ENCODE measurements at places on chromosomes 5 and 9. TPM values are rescaled to one million over a fixed set of nuclear protein-coding genes. Genes with fewer than 3 reads are reported as not detected.

- DNase-seq = no peak
These were observed 90.3 kb downstream of the DIRAS2 start for GRCh38 chr9:90552317-90552716.

- peak; percentile 60 for DNase-seq
These were observed 25.2 kb downstream of the SLC28A3 start for GRCh38 chr9:84315278-84315877.

DNA sequence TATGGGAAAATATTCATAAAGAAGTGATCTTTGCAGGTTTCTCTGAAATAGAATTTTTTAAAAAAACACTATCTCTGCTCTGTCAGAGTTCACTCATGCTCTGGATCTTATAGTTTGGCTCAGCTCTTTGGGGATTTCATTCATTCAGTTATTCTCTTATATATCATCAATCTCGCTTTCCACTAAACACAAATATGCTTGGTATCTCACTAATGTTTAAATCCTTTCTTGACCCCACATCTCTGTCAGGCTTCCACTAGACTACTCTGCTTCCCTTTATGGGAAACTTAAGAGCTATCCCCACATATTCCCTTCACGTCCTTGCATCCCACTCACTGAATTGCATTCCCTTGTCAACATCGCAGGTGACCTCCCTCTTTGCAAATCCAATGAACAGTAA, 396.1 kb downstream of the ENC1 start:
- no peak for DNase-seq

DNA sequence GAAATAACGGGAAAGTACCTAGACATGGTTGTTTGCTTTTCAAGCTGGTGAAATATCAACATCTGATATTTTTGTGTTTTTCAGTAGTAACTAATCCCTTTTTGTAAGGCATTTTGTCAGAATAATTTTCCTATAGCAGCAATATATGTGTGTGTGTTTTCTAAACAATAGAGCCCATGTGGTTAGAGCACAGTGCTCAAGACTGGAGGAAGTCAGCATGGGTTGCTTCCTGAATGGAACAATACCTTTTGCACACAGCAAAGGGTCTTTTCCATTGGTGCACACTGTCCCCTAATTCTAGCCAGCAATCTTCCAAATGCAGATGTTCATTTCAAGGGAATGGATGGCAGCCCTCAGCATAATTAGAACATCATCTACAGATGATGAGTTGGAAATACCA, 270.1 kb downstream of the AOPEP start:
- no peak for DNase-seq

DNA sequence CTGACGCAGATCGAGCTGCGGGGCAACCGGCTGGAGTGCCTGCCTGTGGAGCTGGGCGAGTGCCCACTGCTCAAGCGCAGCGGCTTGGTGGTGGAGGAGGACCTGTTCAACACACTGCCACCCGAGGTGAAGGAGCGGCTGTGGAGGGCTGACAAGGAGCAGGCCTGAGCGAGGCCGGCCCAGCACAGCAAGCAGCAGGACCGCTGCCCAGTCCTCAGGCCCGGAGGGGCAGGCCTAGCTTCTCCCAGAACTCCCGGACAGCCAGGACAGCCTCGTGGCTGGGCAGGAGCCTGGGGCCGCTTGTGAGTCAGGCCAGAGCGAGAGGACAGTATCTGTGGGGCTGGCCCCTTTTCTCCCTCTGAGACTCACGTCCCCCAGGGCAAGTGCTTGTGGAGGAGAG, 4.6 kb upstream of the PHYHD1 start:
- DNase-seq = no peak

DNA sequence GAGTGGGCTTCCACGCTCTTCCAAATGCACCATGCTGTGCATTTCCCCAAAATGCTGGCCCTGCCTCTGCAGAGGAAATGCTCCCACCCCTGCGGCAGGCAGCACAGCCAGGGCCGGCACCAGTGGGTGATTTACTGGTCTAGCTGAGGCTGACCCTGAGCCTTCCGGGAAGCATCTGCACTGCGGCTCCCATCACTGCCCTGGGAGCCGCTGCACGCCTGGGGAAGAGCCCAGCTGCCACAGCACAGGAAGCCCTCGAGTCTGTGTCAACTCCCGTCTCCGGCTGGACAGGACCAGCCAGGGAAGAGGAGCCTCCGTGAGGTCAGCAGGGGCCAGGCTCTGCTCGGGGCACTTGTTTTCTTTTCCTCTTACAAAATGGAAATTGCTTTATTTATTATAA, 25.1 kb upstream of the EEIG1 start:
- no peak for DNase-seq

DNA sequence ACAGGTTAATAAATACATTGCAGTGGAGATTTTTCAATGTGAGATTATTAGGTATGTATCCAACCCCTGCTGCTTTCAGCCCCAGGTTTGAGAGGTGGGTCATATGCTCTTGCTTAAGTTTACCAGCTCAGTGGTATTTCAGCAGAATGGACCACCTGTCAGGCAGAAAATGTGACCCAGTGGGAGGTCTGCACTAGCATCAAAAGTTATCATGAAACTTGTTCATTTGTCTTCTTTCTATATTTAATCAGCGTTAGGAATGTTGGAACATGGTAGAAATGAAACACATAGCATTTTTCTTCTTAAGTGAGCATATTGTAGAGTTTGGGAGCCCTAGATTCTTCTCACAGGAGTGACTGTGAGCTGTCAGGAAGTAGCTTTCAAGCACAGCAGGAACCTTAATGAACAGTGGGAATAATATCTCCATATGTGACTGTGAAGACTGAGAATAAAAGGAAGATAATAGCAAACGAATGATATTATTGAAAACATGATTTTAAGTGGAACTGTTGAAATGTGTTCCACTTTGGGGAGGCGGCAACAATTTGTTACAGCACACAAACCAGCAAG, 596.9 kb upstream of the CDH6 start:
- DNase-seq = no peak

GRCh38 chr9:137049544-137050449, 3.8 kb upstream of the NPDC1 start:
- DNase-seq = peak; percentile 75

- no peak for DNase-seq
These were observed 70.5 kb downstream of the LMNB1 start for GRCh38 chr5:126847456-126847820.

DNA sequence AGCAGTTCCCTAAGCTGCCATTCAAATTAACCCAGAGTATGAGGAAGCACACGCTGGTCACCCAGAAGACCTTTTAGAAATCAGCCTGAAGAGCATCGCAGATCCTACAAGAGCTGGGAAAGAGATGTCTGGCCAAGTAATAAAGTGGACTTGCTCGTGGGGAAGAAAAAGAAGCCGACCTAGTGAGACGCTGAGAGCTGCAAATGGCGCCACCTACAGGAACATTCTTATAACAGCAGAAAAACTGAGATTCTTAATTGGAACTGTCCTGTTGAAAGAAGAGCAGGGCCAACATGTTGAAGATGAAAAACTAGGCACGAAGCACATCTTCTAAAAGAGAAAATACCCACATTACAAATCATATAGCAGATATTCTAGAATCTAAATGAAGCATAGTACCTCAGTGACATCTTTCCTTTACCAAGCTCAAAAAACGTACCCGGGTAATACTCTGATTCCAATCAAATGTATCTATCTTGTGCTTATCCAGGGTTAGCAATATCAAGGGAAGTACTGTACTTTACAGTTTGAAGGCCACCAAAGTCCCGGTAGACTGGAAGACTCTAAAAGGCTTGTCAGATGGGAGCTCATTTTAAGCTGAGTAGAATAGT, 3.9 kb upstream of the GNAQ start:
- peak; percentile 61 for DNase-seq

- no peak for DNase-seq
These were observed 64.5 kb downstream of the CEP120 start for GRCh38 chr5:123358751-123359150.

AQP7 gene
- total RNA-seq = 0.55 TPM

GIN1 gene
- 9.6 TPM for total RNA-seq

FOXD4L3 gene
- total RNA-seq = not detected

RNF180 gene
- not detected for total RNA-seq

AGXT2 gene
- total RNA-seq = not detected

All from activated CD4-positive, alpha-beta memory T cell treated with anti-CD3 and anti-CD28 coated beads, Interleukin-2, amount 10 ng/mL, durations not matched to agents 7 days and 5 days (primary cell).